Brain (organoid and tissue), 16 donors: ENCODE measurements at places on chromosomes 2 and 18.

DNA sequence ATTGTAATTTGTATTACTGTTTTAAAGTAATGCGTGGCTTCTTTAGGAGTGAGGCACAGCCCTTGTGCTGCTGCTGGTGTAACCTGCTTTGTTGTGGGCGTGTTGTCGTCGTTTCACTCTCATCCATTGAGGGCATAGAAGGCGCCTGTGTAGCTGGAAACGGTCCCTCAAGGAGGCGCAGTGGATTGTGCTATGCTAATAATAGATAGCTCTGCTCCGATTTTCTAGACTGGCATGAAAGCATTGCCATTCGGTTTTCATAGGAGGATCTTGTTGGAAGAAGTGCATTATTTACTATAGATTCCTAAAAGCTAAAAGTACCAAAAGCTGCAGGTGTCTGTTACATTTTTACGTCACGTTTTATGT, 17.9 kb downstream of the RAB12 start:
- DNase-seq = no peak

GRCh38 chr2:37802211-37802752, 122.8 kb upstream of the RMDN2 start:
- DNase-seq = no peak

GRCh38 chr2:201402651-201403562, 45.8 kb upstream of the FLACC1 start:
- no peak for DNase-seq

GRCh38 chr2:120920454-120921148, 184.9 kb downstream of the GLI2 start:
- peak; percentile 18 for DNase-seq

DNA sequence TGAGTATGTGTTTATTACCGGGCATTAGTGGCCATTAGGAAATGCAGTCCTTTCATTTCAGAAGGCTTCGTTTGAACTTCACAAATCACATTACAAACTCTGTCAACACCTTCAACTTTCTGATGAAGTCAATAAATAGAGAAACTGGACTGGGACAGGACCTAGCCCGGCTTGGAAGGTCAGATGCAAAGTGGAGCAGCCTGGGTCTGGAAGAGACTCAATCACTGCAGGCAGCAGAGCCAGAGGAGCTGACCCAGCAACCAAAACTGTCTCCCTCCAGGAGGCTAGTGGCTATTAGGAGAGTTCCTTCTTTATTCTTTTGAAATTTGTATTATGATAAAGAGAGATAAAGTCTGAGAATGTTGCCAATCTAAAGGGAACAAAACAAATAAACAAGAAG, 167.2 kb upstream of the SPOPL start:
- no peak for DNase-seq
